ENCODE measurements at places on chromosomes 4 and X. TPM values are rescaled to one million over a fixed set of nuclear protein-coding genes. Genes with fewer than 3 reads are reported as not detected.

Gene PTPN13
- total RNA-seq = 11.3 TPM

GRCh38 chrX:115560978-115561604 is at the start of gene PLS3:
TSS of gene PLS3 (plus strand) at chrX:115561174. CDS start at chrX:115610251, 49,077 bp downstream.
- no peaks in the 10 kb centered on the region for H3K4me1 ChIP-seq
- no peaks in the 10 kb centered on the region for H3K27me3 ChIP-seq
- H3K27ac ChIP-seq = peak within 1 kb of the TSS; percentile 89
- peak within 1 kb of the TSS; percentile 57 for H3K4me3 ChIP-seq
- H3K36me3 ChIP-seq = no peaks in the 10 kb centered on the region
- DNase-seq = peak; percentile 72

GRCh38 chr4:42736527-42737195 is 79.8 kb upstream of the ATP8A1 start:
- no peaks in the 10 kb centered on the region for H3K4me1 ChIP-seq
- H3K36me3 ChIP-seq = no peaks in the 10 kb centered on the region

DNA sequence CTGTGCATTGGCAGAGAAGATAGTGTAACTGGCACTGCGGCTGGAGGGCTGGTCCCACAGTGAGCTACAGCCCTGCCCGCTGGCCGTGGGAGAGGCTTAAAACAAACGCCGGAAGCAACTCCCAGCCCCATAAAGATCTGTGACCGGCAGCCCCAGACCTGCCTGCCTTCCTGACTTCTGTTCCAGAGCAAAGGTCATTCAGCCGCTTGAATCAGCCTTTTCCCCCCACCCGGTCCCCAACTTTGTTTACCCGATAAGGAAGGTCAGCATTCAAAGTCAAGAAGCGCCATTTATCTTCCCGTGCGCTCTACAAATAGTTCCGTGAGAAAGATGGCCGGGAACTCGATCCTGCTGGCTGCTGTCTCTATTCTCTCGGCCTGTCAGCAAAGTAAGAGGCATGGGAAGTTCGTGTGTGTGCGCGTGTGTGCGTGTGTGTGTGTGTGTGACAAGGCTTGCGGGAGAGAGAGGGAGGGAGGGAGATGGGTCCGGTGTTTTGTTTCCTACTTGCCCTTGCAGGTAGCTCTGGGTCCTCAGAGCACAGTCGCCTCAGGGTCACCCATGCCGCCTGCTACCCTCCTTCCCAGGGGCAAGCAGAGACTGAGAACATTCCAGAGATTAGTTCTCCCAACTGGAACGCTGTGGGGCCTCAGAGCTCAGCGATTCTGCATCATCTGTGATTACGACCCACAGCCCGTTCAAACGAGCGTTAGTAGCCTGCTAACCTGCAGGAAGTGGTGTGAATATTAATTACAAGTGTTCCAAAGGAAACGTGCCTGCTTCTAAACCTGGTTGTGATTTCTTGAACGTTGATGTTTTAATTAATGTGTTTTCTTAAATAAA is at the start of gene MGST2:
Gene MGST2 (plus strand): TSS at position 130 of the 840 bp plus-strand sequence. CDS start 201 bp downstream, at position 331.
- peak within 1 kb of the TSS; percentile 45 for H3K4me3 ChIP-seq
- peak; percentile 91 for DNase-seq
- no peaks in the 10 kb centered on the region for H3K27me3 ChIP-seq
- H3K4me1 ChIP-seq = peaks cover 7% of the 10 kb centered on the region
- H3K27ac ChIP-seq = peak within 1 kb of the TSS; percentile 85

DNA sequence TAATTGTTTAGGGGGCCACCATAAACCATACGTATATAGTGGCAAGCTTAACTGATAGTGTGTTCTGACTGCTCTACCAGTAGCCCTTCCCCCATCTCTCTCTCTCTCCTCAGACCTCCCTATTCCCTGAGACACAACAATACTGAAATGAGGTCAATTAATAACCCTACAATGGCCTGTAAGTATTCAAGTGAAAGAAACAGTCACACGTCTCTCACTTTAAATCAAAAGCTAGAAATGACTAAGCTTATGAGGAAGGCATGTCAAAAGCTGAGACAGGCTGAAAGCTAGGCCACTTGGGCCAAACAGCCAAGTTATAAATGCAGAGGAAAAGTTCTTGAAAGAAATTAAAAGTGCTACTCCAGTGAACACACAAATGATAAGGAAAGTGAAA is 78.0 kb downstream of the PRDM5 start:
- H3K4me1 ChIP-seq = no peaks in the 10 kb centered on the region
- H3K27me3 ChIP-seq = no peaks in the 10 kb centered on the region
- H3K27ac ChIP-seq = no peak overlapping the region
- no peak for DNase-seq

- no peaks in the 10 kb centered on the region for H3K27me3 ChIP-seq
- H3K27ac ChIP-seq = no peak overlapping the region
- no peaks in the 10 kb centered on the region for H3K36me3 ChIP-seq
- H3K4me3 ChIP-seq = no peak overlapping the region
These were observed 147.1 kb upstream of the RPL34 start for GRCh38 chr4:108473163-108473720.

Gene XAGE2
- total RNA-seq = not detected

GRCh38 chr4:150577796-150578195 is 4.2 kb upstream of the MAB21L2 start:
- no peak for DNase-seq
- H3K4me1 ChIP-seq = no peaks in the 10 kb centered on the region
- no peak overlapping the region for H3K4me3 ChIP-seq

- no peaks in the 10 kb centered on the region for H3K36me3 ChIP-seq
- no peaks in the 10 kb centered on the region for H3K27me3 ChIP-seq
- no peak overlapping the region for H3K27ac ChIP-seq
These were observed 516.8 kb upstream of the FAM241A start for GRCh38 chr4:111628437-111628836.

Gene SLITRK4
- total RNA-seq = 0.32 TPM

Gene OPRPN
- total RNA-seq = not detected

Gene NOX1
- 26.4 TPM for total RNA-seq

DNA sequence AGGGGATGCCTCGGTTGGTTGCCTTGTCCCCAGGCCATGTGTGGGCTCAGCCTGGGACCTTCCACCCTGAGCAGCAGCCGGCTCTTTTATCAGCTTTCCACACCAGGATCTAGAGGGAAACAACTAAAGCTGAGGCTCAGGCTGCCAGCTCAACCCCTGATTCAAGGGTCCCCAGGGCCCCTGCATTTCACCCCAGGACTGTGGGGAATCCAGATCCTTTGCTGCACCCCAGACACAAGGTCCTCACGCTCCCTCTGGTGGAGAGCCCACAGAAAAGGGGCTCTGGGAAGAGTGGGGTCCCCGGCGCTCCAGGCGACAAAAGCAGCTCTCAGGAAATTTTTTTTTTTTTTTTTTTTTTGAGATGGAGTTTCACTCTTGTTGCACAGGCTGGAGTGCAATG is 64.3 kb downstream of the ZFYVE28 start:
- peak; percentile 7 for DNase-seq
- no peaks in the 10 kb centered on the region for H3K27me3 ChIP-seq

GRCh38 chr4:121734571-121734970 is 30.4 kb downstream of the SMIM43 start:
- H3K4me3 ChIP-seq = no peak overlapping the region
- H3K36me3 ChIP-seq = no peaks in the 10 kb centered on the region
- H3K4me1 ChIP-seq = no peaks in the 10 kb centered on the region
- no peaks in the 10 kb centered on the region for H3K27me3 ChIP-seq
- no peak for DNase-seq
- H3K27ac ChIP-seq = no peak overlapping the region

DNA sequence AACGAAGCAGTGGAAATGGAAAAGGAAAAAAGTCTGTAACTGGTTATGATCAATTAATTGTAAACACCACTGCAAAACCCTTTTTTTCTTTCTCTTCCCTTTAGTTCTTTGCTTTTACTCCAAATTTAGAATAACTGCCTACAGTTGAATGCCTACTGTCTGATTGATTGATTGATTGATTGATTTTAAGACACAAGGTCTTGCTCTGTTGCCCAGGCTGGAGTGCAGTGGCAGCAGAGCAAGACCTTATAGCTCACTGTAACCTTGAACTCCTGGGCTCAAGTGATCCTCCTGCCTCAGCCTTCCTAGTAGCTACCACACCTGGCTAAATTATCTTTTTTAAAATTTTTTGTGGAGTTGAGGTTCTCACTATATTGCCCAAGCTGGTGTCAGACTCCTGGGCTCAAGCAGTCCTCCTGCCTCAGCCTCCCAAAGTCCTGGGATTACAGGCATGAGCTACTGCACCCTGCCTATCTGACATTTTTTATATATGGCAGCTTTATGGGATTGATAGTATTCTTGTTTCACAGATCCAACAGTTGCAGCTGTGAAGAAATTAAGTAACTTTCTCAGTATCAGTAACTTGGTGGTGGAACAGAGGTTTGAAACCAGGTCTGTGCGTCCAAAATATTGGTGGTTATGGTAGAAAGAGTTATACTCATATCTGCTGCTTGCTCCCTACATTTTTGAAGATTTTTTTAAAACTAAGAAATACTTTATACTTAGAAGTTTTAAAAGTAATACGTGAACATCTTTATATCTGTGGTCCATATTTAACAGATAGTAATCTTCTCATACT is 12.4 kb downstream of the UBE2K start:
- no peak for DNase-seq
- H3K4me1 ChIP-seq = peaks cover 60% of the 10 kb centered on the region
- no peak overlapping the region for H3K4me3 ChIP-seq

DNA sequence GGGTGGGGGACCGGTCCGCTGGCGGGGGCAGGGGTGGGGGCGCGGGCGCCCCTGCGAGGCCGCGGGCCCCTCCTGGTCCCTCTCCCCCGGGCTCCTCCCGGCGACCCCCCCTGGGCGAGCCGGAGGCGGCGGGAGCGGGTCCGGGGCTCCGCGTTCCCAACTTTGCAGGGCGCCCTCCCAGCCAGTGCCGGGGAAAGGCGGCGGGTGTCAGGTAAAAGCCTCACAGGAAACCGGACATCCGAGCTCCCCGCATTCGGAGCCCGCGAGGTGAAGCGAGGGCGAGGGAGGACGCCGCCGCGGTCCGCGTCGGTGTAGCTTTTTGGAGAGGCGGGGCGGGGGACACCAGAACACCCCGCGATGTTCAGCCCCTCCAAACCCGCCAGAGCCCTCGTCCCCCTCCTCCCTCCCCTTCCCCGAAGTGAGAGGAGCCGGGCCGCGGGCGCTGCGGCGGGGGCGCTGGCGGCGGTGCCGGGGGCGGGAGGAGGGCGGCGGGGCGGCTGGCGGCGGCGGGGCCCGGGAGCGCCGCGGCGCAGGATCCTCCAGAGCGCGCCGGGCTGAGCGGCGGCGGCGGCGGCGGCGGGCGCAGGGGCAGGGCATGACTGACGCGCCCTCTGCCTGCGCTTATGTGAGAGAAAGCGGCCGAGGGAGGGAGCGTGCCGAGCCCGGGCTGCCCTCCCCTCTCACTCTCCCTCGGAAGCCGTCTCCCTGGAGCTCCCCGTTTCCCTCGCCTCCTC is at the start of gene VEGFC:
Gene VEGFC (minus strand): TSS at position 597 of the 734 bp plus-strand sequence. CDS start 611 bp downstream, outside the sequence.
- H3K4me1 ChIP-seq = peaks cover 4% of the 10 kb centered on the region
- H3K36me3 ChIP-seq = no peaks in the 10 kb centered on the region
- H3K4me3 ChIP-seq = peak within 1 kb of the TSS; percentile 48
- peak; percentile 24 for DNase-seq

Gene NALF2
- not detected for total RNA-seq

Gene DRP2
- total RNA-seq = 0.79 TPM

Gene POF1B
- 140 TPM for total RNA-seq

DNA sequence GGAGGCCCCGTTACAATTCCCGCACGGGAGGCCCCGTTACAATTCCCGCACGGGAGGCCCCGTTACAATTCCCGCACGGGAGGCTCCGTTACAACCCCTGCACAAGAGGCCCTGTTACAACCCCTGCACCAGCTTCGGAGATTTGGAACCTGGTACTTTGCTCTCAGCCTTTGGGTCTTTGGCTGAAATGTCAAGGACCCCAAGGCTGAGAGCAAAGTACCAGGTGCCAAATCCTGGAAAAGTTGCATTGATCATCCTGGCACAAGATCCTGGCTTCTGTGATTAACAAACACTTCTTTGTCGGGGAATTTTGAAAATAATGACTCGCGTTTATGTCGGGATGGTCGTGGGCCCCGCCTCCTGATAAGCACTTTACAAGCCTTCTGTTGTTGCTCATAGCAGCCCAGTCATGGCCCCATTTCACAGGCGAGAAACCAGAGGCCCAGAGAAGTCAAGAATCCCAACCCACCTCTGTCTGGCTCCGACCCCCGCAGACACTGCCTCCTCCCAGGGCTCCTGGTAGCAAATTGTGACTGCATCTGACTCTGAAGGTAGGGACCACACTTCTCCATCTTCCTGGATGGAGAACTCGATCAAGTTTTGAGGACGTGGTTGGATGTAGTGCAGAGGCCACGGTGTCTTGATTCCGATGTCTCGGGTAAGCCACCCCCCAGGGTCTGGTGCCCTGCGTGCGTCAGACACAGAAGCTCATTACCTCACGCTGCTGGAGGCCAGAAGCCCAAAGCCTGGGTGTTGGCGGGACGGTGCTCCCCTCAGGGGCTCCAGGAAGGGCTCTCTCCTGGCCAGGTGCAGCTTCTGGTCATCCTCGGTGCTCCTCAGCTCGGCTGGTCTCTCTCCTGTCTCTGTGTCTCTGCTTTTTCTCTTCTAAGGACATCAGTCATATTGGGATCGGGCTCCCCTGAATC is 60.3 kb downstream of the ADRA2C start:
- no peaks in the 10 kb centered on the region for H3K36me3 ChIP-seq
- peaks cover 12% of the 10 kb centered on the region for H3K4me1 ChIP-seq
- no peaks in the 10 kb centered on the region for H3K27me3 ChIP-seq
- DNase-seq = no peak

- H3K36me3 ChIP-seq = no peaks in the 10 kb centered on the region
- no peak for DNase-seq
- H3K4me3 ChIP-seq = no peak overlapping the region
- H3K27me3 ChIP-seq = no peaks in the 10 kb centered on the region
- no peaks in the 10 kb centered on the region for H3K4me1 ChIP-seq
- no peak overlapping the region for H3K27ac ChIP-seq
These were observed 42.4 kb upstream of the PGAM4 start for GRCh38 chrX:78011846-78012245.

- no peak for DNase-seq
- no peak overlapping the region for H3K4me3 ChIP-seq
- H3K4me1 ChIP-seq = no peaks in the 10 kb centered on the region
- no peak overlapping the region for H3K27ac ChIP-seq
- no peaks in the 10 kb centered on the region for H3K27me3 ChIP-seq
These were observed 68.2 kb downstream of the FUNDC1 start for GRCh38 chrX:44474410-44474809.

- no peaks in the 10 kb centered on the region for H3K27me3 ChIP-seq
- no peak for DNase-seq
- no peak overlapping the region for H3K27ac ChIP-seq
- no peak overlapping the region for H3K4me3 ChIP-seq
- H3K4me1 ChIP-seq = no peaks in the 10 kb centered on the region
These were observed 217.7 kb upstream of the CENPE start for GRCh38 chr4:103415801-103416200.

GRCh38 chr4:10667701-10668326 is 16.8 kb downstream of the CLNK start:
- H3K27me3 ChIP-seq = no peaks in the 10 kb centered on the region
- no peak overlapping the region for H3K27ac ChIP-seq
- DNase-seq = no peak
- no peaks in the 10 kb centered on the region for H3K36me3 ChIP-seq
- no peaks in the 10 kb centered on the region for H3K4me1 ChIP-seq

DNA sequence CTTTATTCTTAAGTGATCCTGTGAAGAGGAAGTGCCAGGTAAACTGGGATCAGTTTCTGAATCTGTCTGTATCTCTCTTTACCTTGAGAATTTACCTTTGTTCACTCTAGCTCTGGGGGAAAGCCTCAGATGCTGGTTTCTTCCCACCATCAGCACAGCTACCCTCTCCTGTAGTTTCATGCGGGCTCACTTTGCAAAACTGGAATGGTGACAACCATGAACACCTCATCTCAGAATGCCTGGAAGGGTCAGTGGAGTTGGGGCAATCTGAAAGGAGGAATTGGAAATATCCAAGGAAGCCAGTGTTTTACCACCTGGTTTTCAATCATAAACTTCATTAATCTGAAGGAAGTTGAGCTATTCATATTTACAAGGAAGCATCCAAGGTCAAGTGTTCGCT is 30.8 kb upstream of the DCX start:
- no peaks in the 10 kb centered on the region for H3K27me3 ChIP-seq
- H3K36me3 ChIP-seq = no peaks in the 10 kb centered on the region
- DNase-seq = no peak
- H3K4me3 ChIP-seq = no peak overlapping the region
- H3K27ac ChIP-seq = no peak overlapping the region

Gene MAGED4
- total RNA-seq = 1.1 TPM

Measured in transverse colon (tissue), 4 donors.